ENCODE measurements at places on chromosomes 7 and 10.

DNA sequence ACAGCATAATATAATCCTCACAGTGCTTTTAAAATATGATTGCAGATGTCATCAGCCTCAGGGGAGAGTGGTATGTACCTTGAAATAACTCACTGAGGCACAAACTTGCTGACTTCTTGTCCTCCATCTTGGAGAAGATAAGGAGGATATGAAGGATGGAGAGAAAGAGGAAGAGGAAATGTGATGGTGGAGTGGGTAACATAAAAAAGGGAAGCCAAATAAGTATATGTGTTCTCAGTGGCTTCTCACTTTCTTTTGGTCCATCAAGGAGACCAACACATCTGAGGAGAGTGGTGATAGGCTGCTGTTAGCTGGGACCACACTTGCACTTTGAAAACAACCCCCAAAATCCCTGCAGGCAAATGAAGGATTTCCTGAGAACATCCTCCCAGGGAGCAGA is 21.6 kb upstream of the ZNF37A start:
- DNase-seq = no peak

DNA sequence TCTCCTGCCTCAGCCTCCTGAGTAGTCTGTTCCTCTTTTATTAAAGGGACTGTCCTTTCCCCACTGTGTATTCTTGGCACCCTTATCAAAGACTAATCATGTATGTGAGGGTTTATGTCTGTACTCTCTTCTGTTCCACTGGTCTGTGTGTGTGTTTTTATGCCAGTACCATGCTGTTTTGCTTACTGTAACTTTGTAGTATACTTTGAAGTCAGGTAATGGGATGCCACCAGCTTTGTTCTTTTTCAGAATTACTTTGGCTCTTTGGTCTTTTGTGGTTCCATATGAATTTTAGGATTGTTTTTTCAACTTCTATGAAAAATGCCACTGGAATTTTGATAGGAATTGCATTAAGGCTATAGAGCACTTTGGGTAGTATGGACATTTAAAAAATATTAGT is 14.1 kb upstream of the AMZ1 start:
- no peak for DNase-seq

DNA sequence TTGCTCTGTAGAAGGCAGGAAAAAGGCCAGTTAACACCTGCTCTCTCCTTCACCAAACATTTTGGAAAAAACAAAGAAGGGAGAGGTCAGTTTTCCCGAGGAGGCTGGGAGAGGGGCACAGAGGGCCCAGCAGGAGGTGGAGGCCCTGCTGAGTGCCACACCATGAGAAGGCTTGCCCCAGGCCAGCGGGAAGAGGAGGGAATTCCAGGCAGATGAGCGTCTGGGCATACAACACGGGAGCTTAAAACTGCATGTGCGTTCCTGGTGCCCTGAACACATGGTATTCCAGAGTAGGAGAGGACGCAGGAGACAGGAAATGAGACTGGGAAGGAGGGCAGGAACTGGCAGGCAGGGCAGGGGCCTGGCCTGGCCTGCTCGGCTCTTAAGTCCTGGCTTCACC is 182.4 kb downstream of the CCDC3 start:
- DNase-seq = no peak

GRCh38 chr10:48658243-48658974 is 26.3 kb upstream of the WDFY4 start:
- DNase-seq = peak; percentile 78

- DNase-seq = no peak
These were observed 219.0 kb downstream of the CRPPA start for GRCh38 chr7:16202303-16202702.

GRCh38 chr7:20864221-20864620 is 77.5 kb upstream of the SP8 start:
- no peak for DNase-seq

DNA sequence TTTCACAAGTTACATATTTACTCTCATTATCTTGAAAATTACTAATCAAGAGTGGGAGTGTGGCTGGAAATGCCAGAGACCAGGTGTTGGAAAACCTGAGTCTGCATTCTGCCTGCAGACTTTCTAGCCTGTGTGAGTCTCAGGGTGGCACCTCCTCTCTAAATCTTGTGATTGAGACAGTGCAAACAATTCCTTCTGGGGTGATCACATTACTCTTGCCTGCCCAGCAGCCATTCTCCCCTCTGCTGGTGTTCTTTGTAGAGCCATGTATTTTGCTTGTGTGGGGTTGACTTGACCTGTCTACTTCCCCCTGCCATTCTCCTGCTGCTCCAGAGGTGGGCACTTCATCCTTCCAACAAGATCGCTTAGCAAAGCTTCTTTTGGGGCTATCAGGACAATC is 101.1 kb downstream of the RAPGEF5 start:
- DNase-seq = no peak

DNA sequence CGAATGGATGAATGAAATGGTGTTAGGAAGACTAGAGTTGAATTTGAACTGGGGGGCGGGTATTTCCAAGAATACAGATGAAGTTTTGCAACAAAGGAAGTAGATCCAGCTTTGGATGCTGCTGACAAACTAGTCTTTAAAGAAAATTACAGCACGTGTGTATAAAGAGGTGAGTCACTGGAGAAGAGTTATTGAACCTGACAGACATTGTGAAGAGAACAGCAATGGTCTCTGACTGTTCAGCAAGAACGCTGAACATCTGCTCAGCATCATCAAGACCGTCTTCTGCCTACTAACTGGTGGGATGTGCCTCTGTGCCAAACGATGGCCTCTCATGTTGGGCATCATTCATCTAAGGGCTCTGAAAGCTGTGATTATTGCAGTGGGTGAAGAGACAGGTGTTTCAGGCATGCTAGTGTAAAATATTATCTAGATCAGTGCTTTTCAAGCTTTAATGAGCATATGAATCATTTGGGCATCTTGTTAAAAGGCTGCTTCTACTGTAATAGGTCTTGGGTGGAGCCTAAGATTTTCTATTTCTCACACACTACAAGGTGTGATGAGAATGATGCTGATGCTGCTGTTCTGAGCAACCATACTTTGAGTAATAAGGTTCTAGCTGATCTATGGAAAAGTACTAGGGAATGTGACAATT is 291.3 kb downstream of the PTEN start:
- DNase-seq = no peak

GRCh38 chr7:40175725-40176510 is 41.1 kb downstream of the SUGCT start:
- no peak for DNase-seq

DNA sequence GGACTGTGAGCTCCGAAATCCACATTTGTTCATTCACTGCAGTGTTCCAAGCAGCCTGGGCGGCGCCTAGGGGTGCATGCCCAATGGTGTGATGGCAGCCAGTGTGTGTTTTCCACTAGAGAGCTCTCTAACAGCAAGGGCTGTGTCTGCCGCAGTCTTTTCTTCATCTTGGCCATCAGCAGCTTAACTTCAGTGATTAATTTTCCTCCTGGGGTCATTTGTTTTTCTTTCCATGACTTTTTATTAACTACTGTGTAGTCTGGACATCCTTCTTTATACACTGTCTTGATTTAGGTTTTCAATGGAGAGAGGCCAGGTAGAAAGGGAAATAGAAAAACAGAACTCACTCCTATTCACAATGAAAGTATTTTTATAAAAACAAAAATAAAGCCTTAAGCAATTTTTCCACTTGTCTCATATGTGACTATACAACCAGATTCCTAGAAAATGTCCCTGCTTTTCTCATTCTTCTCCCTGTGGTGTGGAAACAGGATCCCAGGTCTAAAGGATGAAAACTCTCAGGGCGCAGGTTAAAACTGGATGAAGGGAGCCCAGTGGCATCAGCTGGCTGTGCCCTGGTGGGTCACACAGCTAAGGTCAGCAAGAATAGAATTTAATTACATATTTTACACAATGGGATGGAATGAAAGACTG is 176.8 kb downstream of the PKD1L1 start:
- DNase-seq = no peak

DNA sequence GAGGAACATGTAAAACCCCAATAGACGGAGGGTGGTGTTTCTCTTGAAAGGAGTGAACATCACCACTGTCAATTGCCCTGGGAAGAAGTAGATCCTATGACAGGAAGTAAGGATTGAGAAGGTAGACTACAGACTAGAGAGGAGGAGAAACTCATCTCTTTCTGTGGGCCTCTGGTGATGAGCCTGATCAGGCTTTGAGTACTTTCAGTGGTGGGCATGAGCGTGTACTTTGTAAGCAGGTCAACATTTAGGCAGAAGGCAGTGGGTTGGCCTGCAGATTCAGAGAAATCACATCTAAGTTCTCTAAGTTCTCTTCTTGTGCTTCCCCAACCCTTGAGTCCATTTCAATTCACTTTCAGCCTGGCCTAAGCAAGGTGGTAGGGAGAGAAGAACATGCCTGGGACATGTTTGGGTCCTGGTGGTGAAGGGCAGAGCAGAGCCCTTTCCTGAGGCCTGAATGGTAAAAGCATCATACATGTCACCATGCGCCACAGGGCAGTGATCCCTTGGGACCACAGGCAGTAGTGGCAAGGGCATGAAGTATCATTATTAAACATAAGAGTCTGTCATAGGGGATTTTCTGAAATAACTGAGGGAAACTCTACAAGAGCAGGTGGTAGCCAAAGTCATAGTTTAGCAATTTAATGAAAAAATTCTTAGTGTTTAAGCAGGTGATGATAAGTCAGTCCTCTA is 56.4 kb upstream of the ANKRD1 start:
- DNase-seq = no peak

- DNase-seq = no peak
These were observed 280.6 kb downstream of the TFEC start for GRCh38 chr7:115749924-115750323.

GRCh38 chr10:92124616-92125143 is 166.2 kb downstream of the CPEB3 start:
- DNase-seq = no peak

GRCh38 chr7:70586822-70587221 is 545.1 kb upstream of the GALNT17 start:
- DNase-seq = no peak
